Stimulated activated CD8-positive, alpha-beta memory T cell treated with anti-CD3 and anti-CD28 coated beads, Interleukin-15, amount 100 ng/mL, for 4 hours (primary cell): ENCODE measurements at places on chromosomes 3 and 15.
A peak's percentile ranks its signal among the peaks of the same experiment; 100 is the strongest.

DNA sequence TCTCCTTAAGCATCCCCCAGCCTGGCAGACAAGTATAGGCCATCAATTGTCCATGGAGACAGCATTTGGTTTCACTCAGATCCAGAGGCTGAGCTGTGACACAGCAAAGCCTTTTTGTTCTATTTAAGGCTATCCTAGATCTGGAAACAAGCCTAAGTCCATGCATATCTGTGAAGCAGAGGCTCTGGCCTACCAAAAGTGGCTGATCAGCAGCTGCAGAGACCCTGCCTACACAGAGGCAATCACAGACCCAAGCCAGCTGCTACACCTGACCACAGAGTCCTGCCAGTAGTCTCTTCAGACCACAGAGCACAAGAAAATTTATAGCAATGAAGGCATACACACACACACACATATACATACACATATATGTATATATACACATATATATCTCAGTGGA lies 501.7 kb upstream of the ARPP21 start:
- DNase-seq, result no peak

DNA sequence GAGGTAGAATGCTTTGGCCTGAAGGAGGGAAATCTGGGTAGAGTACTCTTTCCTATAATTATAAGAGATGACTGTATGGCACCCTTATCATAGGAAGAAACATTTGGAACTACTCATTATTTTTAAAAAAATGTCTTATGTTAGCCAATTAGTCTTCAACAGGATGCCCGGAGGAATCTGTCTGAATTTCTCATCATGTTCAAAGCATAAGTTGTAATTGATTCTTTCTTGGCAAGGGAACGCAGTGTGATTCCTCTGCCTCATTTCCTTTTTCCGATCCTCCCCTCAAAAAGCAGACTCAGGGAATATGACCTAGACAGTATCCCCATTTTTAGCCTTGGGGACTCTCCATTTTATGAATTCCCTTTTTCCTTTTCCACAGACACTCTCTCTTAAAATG lies 165.1 kb downstream of the IL5RA start:
- no peak for DNase-seq

- DNase-seq, result no peak
Observed at GRCh38 chr3:183538486-183538885, 17.0 kb downstream of the KLHL6 start.

DNA sequence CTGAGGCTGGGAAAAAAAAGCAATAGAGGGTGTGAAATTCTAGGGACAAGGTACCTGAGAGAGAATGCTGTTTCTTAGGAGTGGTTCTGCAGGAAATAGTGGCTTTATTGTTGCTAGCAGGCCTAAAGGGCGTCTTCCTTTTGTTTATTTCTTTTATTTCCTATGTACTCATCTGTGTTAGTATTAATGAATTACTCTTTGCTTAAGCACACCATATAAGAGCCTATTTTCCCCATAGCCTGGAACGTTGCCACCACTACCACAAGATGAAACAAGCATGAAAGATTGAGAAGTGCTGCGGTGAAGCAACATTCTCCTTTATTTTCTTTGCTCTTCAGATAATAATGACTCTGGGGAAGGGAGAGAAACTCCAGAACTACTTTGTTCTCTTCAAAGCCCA lies 21.3 kb upstream of the GOLIM4 start:
- DNase-seq, result no peak

DNA sequence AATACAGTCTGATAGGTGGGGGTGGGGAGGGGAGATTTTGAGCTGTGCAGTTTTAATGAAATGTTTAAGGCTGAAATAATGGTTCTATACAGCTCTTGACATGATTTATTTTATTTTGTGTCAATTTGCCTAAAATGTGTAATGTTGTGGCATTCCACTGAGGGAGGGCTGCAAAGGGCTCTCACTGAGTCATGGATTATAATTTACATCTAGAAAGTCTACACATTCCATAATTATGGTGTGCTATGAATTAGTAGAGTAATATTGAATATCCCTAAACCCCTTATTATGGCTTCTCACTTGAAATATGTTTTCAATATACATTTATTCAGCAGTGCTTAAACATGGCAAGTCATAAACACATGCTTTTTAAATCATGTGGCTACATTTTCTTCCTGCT lies 103.9 kb downstream of the RARB start:
- no peak for DNase-seq

- no peak for DNase-seq
Observed at GRCh38 chr3:54427501-54427900, 305.1 kb downstream of the CACNA2D3 start.

GRCh38 chr3:65538101-65538500 lies 500.6 kb downstream of the MAGI1 start:
- DNase-seq, result no peak

- DNase-seq, result no peak
Observed at GRCh38 chr15:31207246-31207645, 105.7 kb upstream of the TRPM1 start.

DNA sequence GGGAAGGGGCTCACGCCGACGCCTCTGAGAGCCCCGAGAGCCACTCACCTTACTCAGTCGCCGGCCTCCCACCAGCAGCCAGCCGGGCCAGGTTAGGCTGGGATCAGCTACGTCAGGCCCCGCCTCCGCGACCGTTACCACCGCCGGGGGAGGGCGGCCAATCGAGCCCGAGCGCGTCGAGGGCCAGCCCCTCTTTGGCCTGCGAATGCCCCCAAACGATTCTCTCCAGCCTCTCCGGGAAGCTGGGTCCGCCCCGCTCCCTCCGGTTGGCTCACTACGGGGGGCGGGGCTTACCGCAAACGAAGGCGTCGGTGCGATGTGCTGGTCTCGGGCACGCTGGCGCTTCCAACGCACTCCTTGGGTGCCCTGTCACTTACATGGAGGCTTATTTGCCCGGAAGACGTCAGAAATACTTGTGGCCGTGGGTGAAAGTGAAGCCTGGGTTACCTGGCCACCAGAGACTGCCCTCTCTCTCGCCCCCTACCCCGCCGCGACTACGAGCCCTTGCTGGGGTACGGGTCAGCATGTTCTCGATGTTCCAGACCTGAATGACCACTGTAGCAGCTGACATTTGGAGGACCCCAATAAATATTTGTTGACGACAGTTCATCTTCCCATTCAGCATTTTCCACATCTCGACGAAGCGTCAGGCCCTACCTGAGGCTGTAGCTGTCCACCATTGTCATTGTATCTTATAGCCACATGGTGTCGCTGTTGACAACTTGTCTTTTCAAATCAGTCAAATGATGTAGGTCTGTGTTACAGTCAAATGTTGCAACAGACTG lies at the start of gene CEP70:
TSS of gene CEP70 (minus strand) at position 111 of the 785 bp plus-strand sequence. CDS start 21,333 bp downstream, outside the sequence.
- DNase-seq, result peak; percentile 80

GRCh38 chr15:70196372-70197316 lies 98.9 kb upstream of the TLE3 start:
- no peak for DNase-seq

DNA sequence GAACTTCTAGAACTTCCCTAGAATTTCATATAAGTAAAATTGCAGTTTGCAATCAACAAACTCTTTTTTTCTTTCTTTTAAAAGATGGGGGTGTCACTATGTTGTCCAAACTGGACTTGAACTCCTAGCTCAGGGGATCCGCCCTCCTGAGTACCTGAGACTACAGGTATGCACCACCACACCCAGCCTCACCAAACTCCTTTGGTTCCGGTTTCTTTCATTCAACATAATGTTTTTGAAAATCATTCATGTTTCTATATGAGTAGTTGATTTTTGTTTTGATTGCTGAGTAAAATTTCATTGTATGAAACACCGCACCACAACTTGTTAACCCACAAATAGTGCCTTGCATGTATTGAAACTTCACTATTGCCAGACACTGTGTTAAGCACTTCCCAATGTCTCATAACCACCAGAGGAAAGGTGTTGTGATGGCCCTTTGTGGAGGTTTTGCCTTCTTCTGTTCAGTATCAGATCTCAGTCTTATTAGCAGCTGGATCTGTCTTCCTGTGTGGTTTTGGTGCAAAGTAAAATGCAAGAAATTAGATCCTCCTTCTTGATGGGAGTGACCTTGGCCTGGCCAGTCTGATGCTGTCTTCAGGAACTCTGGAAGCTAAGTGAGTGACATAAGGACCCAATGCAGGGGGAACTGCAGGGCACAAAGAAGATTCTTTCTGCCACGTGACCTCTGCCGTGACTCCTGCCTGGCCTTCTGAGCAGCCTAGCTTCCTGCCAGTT lies 78.8 kb upstream of the UBE2E1 start:
- DNase-seq, result no peak

GRCh38 chr15:62417439-62417838 lies 252.4 kb upstream of the C2CD4B start:
- DNase-seq, result no peak

DNA sequence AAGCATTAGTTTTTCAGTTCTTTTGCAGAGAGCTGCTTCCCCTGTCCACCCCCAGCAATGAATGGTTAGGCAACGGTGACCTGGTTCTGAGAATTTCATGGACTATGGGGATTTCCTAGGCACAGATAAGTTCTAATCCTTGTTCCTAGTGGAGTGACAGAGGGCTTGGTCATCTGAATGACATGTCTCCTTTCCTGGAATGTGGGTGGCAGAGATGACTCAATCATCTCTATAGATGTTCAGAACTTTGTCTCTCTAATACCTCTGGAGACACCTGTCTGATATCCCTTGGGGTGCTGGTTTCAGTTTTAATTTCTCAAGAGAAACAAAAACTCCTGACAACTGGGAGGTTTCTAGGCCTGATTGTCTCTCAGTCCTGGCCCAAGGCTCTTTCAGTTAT lies 10.4 kb downstream of the PLA2G4E start:
- no peak for DNase-seq

DNA sequence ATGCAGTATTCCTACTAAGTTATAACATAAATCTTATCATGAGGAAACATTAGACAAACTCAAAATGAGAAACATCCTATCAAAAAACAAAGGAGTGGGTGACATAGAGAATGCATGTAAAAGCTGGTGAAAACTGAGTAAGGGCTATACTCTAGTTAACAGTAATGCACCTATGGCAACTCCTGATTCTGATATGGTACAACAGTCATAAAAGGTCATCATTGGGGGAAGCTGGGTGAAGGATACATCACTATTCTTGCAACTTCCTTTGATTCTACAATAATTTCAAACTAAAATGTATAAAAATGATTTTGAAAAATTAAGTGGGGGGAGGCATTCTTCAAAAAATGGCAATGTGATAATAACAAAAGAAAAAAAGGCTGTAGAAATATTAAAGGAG lies 6.8 kb downstream of the PIK3R4 start:
- no peak for DNase-seq

GRCh38 chr3:127542441-127542952 lies 48.0 kb downstream of the TPRA1 start:
- DNase-seq, result no peak

- no peak for DNase-seq
Observed at GRCh38 chr3:90091549-90091948, 984.1 kb downstream of the EPHA3 start.

- no peak for DNase-seq
Observed at GRCh38 chr15:27234593-27234992, 263.6 kb downstream of the GABRG3 start.

DNA sequence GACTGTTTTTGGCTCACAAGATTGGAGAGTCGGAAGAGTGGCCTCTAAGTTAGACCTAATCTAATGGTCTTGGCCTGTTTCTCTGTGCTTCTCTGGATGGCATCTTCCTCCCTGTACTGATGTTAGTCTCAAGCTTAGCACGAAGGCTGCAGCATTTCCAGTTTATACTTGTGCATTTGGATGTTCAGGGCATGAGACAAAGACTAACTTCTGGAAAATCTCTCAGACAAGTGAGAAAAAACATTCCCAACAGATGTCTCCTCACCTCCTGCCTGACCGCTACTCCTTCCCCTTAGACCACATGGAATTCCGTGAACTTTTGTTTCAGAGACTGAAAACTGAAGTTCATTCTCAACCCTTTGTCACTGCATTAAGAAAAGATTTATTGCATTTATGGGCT lies 410.8 kb upstream of the MCTP2 start:
- DNase-seq, result no peak

- no peak for DNase-seq
Observed at GRCh38 chr3:38311941-38312340, 29.8 kb downstream of the SLC22A14 start.

DNA sequence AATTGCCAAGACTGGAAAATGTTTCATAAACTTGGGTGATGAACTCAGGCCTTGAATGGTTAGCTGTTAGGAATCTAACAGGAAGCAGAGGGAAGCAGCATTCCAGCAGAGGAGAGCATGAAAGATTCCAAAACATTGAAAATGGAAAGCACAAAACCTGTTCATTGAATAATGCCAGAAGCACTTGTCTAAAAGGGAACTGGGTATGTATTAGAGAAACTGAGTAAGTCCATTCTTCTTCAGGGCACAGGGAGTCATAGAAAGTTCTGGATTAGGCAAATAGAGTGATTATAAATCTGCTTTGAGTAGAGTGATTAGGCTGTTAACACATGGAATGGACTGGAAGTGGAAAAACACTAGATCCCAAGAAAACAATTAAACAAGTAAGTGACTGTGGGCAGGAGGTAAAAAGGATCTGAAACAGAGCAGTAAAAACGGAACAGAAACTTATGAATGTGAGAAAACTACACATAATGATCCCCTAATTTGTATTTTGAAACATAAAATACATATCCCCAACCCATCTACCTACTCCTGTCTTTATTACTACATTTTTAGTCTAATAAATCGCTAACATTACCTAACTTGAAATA lies 343.4 kb downstream of the TBC1D5 start:
- no peak for DNase-seq

- no peak for DNase-seq
Observed at GRCh38 chr15:38538328-38539007, 26.1 kb downstream of the RASGRP1 start.

DNA sequence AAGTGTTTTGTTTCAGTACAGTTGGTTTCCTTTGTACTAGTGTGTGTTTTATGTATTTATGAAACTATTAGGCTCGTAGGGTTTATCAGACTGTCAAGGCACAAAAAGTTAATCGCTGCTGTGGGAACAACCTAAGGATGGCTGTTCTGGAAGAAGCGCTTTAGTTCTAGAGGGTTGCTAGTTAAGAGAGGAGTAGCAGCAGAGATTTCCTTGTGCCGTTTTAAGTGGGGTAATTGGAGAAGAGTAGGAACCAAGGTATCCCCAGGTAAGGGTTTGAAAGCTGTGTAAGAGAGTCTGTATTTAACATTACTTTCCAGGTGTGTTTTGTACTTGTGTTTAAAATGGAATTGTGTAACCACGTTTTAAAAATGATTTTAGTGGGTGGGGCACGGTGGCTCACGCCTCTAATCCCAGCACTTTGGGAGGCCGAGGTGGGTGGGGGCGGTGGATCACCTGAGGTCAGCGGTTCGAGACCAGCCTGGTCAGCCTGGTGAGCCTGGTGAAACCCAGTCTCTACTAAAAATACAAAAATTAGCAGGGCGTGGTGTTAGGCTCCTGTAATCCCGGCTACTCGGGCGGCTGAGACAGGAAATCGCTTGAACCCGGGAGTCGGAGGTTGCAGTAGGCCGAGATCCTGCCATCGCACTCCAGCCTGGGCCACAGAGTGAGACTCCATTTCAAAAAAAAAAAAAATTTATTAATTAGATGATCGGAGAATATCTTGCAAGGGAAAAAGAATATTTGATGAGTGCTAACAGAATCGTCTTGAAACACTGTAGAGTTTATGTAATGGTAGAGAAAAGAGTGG lies 2.6 kb downstream of the MORF4L1 start:
- DNase-seq, result no peak

- peak; percentile 16 for DNase-seq
Observed at GRCh38 chr3:37993820-37994638, 3.4 kb downstream of the VILL start.

GRCh38 chr3:114624571-114625181 lies 330.8 kb downstream of the TIGIT start:
- DNase-seq, result no peak

GRCh38 chr3:40623567-40623966 lies 98.8 kb downstream of the ZNF621 start:
- no peak for DNase-seq
